ENCODE measurements at places on chromosomes 12 and 14.

DNA sequence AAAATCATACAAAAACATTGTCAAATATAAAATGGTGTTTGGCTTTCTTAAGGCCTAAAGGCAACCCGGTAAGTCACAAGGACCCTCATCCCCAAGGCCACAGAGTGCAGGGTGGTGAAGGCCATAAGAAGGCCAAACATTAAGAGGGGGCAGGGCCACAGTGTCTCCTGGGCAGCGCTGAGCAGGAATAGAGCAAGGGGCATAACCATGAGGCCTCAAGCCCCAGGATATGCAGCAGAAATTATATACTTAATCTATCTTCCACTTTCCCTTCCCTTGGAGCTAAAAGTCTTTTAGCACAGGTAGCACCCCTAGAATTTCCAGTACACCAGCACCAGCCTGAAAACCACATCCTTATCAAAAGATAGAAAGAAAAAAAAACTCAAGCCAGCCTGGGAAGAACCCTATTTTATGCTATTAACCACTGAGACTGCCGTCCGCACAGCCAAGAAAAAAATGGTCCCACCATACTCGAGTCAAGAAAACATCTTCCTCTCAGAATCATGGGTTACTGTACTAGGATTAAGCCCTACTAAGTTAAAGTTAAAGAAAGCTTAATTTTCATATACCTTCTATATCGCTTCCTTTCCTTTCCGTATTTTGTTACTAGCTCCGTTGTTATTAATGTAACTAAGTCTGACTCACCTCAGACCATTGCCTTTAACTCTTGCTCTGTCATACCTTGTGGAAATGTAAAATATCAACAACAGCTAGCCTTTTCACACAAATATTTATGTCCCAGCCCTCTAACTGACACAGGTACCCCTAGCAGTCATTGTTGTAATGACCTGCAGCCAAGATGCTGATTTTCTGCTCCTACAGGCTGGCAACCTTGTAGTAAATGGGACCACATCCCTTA, 20.1 kb downstream of the KLRK1 start:
- no peak for DNase-seq

DNA sequence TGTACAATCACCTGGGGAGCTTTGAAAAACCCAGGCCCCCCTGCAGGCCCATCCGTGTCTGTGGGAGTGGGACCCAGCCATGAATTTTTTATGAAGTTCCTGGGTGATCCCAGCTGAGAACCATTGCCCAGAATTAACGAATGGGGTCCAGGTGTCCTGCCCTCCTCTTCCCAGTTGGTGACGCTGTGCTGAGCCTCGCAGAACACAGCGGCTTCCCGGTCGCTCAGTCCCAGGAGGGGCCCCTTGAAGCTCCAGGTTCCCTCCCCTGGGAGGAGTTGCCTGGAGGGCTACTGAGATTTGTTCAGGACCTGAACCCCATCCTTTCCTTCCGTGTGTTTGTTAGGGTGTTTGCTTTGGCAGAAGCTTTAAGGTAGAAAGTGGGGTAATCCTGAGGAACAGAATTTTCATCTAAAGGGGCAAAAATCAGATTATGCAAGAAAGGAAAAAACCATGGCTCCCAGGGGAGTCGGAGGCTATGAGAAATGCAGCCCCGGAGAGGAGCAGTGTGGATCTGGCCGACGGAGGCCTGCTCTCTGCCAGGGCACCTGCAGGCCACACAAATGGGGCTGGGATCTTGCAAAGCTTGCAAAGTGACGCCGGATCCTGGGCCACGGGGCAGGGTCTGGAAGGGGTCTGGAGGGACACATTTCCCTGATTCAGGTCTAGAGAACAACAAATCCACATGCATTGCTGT, 164.7 kb upstream of the PRMT8 start:
- DNase-seq, result no peak

- no peak for DNase-seq
These were observed 56.4 kb upstream of the ISM2 start for GRCh38 chr14:77554816-77555599.

GRCh38 chr14:104939666-104940410, 15.2 kb downstream of the PLD4 start:
- DNase-seq, result no peak

- no peak for DNase-seq
These were observed 85.1 kb downstream of the DERA start for GRCh38 chr12:15996254-15996653.

All from NCI-H748 treated with DMSO at 0.1 percent for 48 hours (cell line).